Brain (organoid and tissue), 16 donors: ENCODE measurements at places on chromosomes 5 and 9. TPM values are rescaled to one million over a fixed set of nuclear protein-coding genes. Genes with fewer than 3 reads are reported as not detected.

The TRPM3 gene
- polyA plus RNA-seq = 1.2 TPM

The PLPPR1 gene
- 7.1 TPM for polyA plus RNA-seq

The CTSV gene
- polyA plus RNA-seq = 19.0 TPM

The SLC23A1 gene
- not detected for polyA plus RNA-seq

The ABLIM3 gene
- 6.0 TPM for polyA plus RNA-seq

The ADCY2 gene
- 85.6 TPM for polyA plus RNA-seq

The ACTBL2 gene
- not detected for polyA plus RNA-seq

The FRRS1L gene
- 7.0 TPM for polyA plus RNA-seq

The RASGRF2 gene
- 5.7 TPM for polyA plus RNA-seq

The CTXN3 gene
- 3.0 TPM for polyA plus RNA-seq

The INSYN2B gene
- polyA plus RNA-seq = 1.0 TPM

The PHF24 gene
- polyA plus RNA-seq = 14.7 TPM

The ELP1 gene
- polyA plus RNA-seq = 31.3 TPM

The FBP2 gene
- polyA plus RNA-seq = not detected

The IFNA2 gene
- not detected for polyA plus RNA-seq

The ADAMTS6 gene
- polyA plus RNA-seq = 0.08 TPM

The IPO11 gene
- polyA plus RNA-seq = 12.7 TPM

The PKD2L2 gene
- not detected for polyA plus RNA-seq

The SYK gene
- 32.8 TPM for polyA plus RNA-seq

The CEL gene
- polyA plus RNA-seq = 0.92 TPM

The RFESD gene
- 4.2 TPM for polyA plus RNA-seq

The PTBP3 gene
- polyA plus RNA-seq = 20.4 TPM

The SLC34A3 gene
- polyA plus RNA-seq = not detected

The GSN gene
- polyA plus RNA-seq = 430 TPM

The ANKRD18A gene
- polyA plus RNA-seq = 2.0 TPM

The ITGA2 gene
- polyA plus RNA-seq = 1.0 TPM

The TMEM232 gene
- 1.6 TPM for polyA plus RNA-seq

The MAMDC2 gene
- polyA plus RNA-seq = 0.31 TPM

The DPM2 gene
- 144 TPM for polyA plus RNA-seq

The AGPAT2 gene
- 42.6 TPM for polyA plus RNA-seq

The PCDHGA1 gene
- polyA plus RNA-seq = 4.9 TPM
